Glutamatergic neuron (in vitro differentiated cells): ENCODE measurements at places on chromosomes 13 and 19. TPM values are rescaled to one million over a fixed set of nuclear protein-coding genes. Genes with fewer than 3 reads are reported as not detected.

The KLF2 gene
- total RNA-seq: not detected

The FCHO1 gene
- total RNA-seq: 45.2 TPM

The ZNF358 gene
- 148 TPM for total RNA-seq

The GTF2F1 gene
- 56.0 TPM for total RNA-seq

The MISP3 gene
- total RNA-seq: 2.2 TPM

The KIR3DL3 gene
- not detected for total RNA-seq

The SIGLECL1 gene
- total RNA-seq: not detected

The NANOS2 gene
- not detected for total RNA-seq

The NOVA2 gene
- total RNA-seq: 163 TPM

The VSTM1 gene
- total RNA-seq: not detected

The KLC3 gene
- total RNA-seq: not detected

The PSG5 gene
- not detected for total RNA-seq

The EFNA2 gene
- total RNA-seq: 61.4 TPM

The CCDC9 gene
- 16.8 TPM for total RNA-seq

The PEG3 gene
- 11.6 TPM for total RNA-seq

The STARD13 gene
- total RNA-seq: 36.4 TPM

The EDDM13 gene
- total RNA-seq: not detected

The SBK2 gene
- total RNA-seq: 0.42 TPM

The PCP2 gene
- not detected for total RNA-seq

The ZBTB32 gene
- not detected for total RNA-seq

The KLK5 gene
- not detected for total RNA-seq

The TRAPPC5 gene
- 142 TPM for total RNA-seq

The CNN1 gene
- 2.3 TPM for total RNA-seq

The PSMD8 gene
- 156 TPM for total RNA-seq

The ZNF578 gene
- 4.1 TPM for total RNA-seq

The GJA3 gene
- not detected for total RNA-seq

The LEUTX gene
- 1.6 TPM for total RNA-seq

The RANBP3 gene
- 92.1 TPM for total RNA-seq

The SLC7A9 gene
- 0.64 TPM for total RNA-seq

The OR7D2 gene
- not detected for total RNA-seq

The SMIM7 gene
- total RNA-seq: 81.0 TPM

The CYP2A6 gene
- not detected for total RNA-seq

The LILRB3 gene
- total RNA-seq: not detected

The IGSF23 gene
- not detected for total RNA-seq

The CBY2 gene
- not detected for total RNA-seq

The ZSCAN4 gene
- 0.69 TPM for total RNA-seq
